ENCODE measurements at places on chromosomes 4 and X.

- no peak for DNase-seq
Observed at GRCh38 chr4:150033901-150034300, 44.3 kb upstream of the DCLK2 start.

GRCh38 chr4:98659106-98659592 lies 738 bp upstream of the TSPAN5 start:
- DNase-seq: no peak

GRCh38 chrX:115535844-115536243 lies 25.1 kb upstream of the PLS3 start:
- no peak for DNase-seq

GRCh38 chr4:128287141-128287870 lies at the start of gene PGRMC2:
PGRMC2 (minus strand) TSS chr4:128287813; CDS start chr4:128287790, 23 bp downstream.
- DNase-seq: peak; percentile 15

DNA sequence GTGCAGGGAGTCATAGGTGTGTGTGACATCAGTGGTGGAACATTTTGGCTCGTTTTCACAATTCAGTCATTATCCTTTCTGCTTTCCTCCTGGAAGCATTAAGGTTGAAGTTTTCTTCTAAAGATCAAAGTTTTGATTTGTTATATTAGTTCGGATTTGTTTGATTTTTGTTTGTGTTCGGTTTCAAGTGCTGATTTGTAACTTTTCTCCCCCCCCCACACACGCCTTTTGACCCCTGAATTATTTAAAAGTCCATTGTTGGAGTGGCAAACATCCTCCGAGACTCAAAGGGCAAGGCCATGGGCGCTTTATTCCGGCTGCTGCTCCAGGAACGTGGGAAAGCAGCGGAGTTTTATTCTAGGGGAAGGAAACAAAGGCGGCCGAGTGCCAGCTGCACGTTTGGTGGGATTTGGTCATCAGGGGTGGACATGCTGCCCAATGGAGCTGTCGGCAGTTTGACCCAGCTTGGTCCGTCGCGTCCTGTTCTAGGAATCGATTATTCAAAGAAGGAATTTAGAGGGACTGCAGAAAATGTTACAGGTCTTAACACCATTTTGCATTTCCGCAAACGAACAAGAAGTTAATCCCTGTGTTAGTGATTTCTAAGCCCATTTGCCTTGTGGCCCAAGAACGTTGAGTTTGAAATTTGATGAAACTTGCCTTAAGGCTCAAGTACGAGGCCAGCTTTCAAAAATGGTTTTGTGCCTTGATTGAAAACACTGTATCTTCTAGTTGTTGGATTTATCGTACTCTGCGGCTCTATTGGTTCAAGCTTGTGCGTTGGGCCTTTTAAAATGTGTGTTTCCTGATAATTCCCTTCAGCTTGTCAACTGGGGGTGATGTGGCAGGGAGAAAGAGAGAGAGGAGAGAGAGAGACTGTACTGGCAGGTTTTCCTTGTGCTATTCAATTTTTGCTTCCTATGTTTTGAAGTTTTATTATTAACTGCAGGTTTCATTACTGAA lies 565 bp upstream of the ZNF41 start:
- DNase-seq: no peak

DNA sequence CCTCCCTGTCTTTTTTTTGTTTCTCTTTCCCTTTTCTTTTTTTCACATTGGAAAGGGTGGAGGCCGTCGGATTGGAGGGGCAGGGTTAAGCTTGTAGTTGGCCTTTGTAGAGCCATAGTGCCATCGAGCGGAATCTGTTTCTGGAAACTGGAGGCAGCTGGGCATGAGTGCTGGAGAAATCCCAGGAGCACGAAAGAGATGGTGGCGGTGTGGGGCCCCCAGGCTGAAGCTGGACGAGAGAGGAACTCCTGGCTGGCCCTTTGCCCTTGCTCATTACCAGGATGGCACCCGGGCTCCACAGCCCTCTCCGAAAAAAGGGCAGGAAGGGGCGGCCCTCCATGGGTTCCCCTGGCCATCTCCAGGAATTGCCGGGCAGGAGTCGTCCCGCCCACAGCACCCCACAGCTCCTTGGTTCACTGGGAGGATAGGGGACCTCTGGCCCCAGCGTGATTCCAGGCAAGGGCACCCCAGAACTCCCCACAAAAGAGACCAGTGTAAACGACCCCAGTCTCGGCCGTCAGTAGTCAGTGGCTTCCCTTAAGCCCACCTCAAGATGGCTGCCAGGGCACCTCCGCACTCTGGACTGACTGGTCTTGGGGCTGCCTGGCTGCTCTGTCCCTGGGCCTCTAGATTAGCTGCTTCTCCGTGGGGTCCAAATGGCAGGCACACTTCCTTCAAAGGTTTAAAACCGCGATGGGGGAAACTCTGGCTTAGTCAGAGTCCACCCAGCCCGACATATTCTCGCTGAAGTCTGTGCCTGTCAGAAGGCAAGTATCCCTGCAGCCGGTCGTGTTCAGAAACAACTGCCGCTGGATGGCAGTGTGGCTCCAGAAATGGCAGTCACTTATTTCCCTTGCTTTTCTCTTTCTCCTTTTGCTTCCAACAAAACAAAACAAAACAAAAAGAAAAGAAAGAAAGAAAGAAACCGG lies 74.1 kb downstream of the NBDY start:
- DNase-seq: no peak

DNA sequence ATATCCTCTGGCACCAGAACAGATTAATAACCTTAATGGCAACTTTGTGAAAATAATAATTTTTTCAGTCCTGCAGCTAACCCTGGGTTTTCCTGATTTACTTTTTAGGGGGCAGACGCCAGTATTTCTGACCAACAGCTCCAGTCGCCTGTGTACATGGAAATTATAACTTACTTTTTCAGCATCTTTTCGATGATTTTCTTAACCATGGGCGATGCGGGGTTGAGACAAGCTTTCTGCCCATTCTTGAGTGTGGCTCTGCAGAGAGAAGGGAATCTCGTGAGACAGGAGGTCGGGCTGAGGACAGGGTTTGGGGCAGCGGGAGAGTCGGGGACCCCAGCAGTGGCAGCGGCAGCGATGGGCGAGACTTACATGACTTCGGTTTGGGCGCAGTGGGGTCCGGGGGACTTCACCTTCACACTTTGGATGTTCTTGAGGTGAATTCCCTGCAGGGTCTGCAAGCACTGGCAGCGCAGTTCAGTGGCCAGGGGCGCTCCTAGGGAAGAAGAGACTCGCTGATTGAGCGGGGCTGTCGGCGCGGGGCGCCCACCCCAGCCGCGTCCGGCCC lies 484 bp downstream of the CXCL2 start:
- no peak for DNase-seq

GRCh38 chr4:77349364-77349763 lies 192.4 kb downstream of the CCNG2 start:
- DNase-seq: no peak

DNA sequence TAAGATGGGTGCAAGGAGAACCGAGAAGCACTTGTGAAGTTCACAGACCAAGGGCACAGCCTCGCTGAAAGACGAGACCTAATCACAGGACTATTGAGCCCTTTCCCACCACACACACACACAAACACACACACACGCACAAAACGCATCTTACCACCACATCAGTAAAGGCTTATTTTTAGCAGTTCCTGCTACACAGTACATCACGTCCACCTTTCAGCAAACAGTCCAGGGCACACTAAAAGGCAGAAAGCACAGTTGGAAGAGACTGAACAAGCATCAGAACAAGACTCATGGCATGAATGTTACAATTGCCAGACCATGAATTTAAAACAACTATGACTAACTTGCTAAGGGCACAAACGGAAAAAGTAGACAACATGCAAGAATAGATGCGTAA lies 83.6 kb upstream of the MAPK10 start:
- no peak for DNase-seq

- no peak for DNase-seq
Observed at GRCh38 chrX:21781525-21781924, 23.6 kb upstream of the SMPX start.

DNA sequence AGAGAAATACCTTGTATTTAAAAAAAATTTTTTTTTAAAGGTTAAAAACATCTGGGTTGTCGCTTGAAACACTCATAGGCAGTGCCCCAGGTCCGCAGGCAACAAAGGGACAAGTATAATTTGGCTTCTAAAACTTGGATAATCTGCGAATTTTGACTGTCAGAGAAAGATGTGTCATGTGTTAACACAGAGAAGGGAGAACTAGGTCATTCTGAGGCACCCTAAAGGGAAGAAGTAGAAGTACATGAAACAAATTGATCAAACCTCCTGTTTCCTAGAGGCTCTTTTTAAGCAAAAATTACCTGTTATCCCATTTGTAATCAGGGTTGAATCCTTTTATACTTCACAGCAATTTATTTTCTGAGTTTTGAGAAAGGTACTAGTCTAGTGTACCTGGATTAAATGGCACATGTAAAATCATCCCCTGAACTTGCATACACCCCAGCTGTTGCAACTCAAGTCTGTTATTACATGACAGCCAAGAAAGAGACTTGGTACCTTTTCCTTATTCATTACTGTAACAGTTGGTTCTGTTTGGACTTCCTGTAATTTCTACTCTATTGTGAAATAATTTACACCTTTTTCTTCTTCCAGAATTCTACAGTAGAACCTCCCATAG lies 1.7 kb downstream of the SRD5A3 start:
- DNase-seq: no peak

DNA sequence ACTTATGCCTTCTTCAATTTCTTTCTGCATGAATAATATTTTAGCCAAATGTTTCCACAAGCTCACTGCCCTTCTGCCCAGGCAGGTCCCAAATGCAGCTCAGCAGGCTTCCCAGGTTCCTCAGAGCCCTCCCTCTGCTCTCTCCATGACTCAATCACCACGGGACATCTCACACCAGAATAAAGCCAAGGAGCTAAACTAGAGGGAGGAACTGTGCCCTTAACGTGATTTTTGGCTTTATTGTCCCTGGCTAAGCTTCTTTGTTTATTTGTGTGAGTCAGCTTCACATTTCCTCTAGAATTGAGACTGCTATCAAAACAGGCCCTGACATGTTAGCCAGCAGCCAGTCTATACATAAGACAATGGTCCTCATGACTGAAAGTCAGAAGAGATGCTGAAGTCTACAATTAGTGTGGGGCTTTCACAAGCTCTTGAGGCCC lies 186.4 kb upstream of the GALNT7 start:
- peak; percentile 53 for DNase-seq

- DNase-seq: no peak
Observed at GRCh38 chrX:103211012-103211715, 3.7 kb upstream of the BEX4 start.

DNA sequence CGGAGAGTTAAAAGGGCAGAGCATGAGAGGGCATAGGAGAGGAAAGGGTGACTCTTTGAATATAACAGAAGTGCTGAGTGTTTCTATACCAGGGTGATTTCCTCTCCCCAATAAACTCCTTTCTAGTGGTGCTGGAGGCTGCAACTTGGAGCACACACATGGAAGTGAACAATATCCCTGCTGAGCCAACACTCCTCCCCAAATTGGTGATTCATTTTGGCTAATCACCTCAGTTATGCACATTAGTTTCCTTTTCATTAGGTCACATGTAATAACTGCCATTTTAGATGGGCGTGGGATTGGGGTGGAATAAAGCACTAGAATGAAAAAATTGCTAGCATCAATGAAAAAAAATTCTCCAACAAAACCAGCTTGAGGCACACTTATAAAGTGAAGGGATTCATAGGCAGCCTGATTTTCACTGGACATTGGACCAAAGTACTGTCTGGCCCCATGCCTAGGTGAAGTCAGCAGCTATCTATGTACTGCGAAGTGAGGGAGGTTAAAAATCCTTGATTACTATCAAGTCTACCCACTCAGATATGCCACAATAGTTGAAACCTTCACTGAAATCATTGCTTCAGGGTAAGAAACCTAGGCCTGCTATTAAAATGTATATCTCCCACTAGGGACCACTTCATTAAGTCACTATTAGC lies 174.0 kb downstream of the GLUD2 start:
- DNase-seq: no peak

GRCh38 chr4:79022529-79022928 lies 83.3 kb upstream of the PAQR3 start:
- DNase-seq: no peak

DNA sequence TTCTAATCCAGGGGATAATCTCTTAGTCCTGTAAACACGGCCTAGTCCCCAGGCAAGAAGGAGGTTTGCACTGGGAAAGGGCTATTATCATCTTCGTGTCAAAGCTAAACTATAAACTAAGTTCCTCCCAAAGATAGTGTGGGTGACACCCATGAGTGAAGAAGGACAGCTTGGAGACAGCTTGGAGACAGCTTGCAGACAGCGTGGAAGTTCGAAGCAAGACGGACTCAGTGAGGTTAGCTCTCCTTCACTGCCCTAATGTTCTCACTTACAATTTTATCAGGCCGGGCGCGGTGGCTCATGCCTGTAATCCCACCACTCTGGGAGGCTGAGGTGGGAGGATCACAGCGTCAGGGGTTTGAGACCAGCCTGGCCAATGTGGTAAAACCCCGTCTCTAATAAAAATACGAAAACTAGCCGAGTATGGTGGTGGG lies 19.2 kb upstream of the PLCXD1 start:
- DNase-seq: no peak

DNA sequence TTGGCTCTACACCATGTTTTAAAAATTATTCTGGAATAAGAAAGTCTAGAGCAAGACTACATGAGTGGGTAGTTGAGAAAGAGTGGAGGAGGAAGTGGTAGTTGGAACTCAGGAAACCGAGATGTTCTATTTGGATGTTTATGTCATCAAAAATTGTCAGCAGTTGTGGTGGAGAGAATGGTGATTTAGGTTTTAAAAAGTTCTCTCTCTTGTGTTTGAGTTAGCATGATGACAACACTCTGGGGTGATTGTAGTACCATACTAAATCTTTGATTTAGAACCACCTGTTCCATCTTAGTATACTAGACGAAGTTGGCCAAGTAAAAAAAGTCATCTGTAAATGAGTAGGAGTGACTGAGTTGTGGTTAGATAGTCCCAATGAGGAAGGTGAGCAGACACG lies 40.7 kb downstream of the KLHL2 start:
- no peak for DNase-seq

DNA sequence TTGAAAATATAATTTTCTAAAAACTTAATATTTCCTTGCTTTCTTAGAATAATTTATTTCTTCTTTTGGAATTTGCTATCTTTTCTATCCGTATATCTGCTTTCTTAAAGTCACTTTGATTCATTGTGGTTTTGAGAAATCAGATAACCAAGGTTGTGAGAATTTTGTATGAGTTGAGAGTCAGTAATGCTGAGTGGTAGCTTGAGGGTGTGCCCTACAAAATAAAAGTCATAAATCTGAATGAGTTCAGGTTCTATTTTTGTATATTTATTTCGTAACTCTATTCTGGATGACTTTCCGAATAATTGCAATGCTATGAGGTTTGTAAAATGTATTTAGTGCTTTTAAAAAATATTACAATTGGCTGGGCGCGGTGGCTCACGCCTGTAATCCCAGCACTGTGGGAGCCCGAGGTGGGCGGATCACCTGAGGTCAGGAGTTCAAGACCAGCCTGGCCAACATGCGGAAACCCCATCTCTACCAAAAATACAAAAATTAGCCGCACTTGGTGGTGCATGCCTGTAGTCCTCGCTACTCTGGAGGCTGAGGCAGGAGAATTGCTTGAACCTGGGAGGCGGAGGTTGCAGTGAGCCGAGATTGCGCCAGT lies 8.9 kb downstream of the COPS4 start:
- DNase-seq: peak; percentile 26

GRCh38 chrX:119467842-119468550 lies at the start of gene SLC25A5:
SLC25A5 (plus strand) TSS chrX:119468444; CDS start chrX:119468516, 72 bp downstream.
- DNase-seq: peak; percentile 49

GRCh38 chrX:137043736-137044135 lies 9.9 kb upstream of the GPR101 start:
- DNase-seq: no peak

GRCh38 chrX:74450803-74451449 lies 29.6 kb downstream of the SLC16A2 start:
- DNase-seq: peak; percentile 78

All from HTR-8/SVneo (cell line).